ENCODE measurements at places on chromosomes 2 and 18. TPM values are rescaled to one million over a fixed set of nuclear protein-coding genes. Genes with fewer than 3 reads are reported as not detected.

TSPYL6 gene
- not detected for total RNA-seq

PRKAG3 gene
- total RNA-seq: not detected

ZNF804A gene
- total RNA-seq: 4.4 TPM

CRIM1 gene
- 361 TPM for total RNA-seq

ITPRIPL1 gene
- total RNA-seq: 0.30 TPM

LRRTM4 gene
- total RNA-seq: not detected

RPL37A gene
- 569 TPM for total RNA-seq

TRMT61B gene
- total RNA-seq: 11.5 TPM

ANKMY1 gene
- total RNA-seq: 4.2 TPM

MYL1 gene
- not detected for total RNA-seq

NR4A2 gene
- total RNA-seq: 0.30 TPM

GALR1 gene
- total RNA-seq: not detected

TCF23 gene
- not detected for total RNA-seq

YES1 gene
- total RNA-seq: 81.4 TPM

Data from smooth muscle cell of the umbilical artery (primary cell).